ENCODE measurements at places on chromosomes 2 and 18. TPM values are rescaled to one million over a fixed set of nuclear protein-coding genes. Genes with fewer than 3 reads are reported as not detected.

- DNase-seq, result no peak
Measured at GRCh38 chr2:60495041-60495625, 58.3 kb downstream of the BCL11A start.

GRCh38 chr2:101949304-101949703 lies 42.5 kb upstream of the IL1R2 start:
- DNase-seq, result no peak

- no peak for DNase-seq
Measured at GRCh38 chr18:55407774-55408535, 180.0 kb downstream of the TCF4 start.

DNA sequence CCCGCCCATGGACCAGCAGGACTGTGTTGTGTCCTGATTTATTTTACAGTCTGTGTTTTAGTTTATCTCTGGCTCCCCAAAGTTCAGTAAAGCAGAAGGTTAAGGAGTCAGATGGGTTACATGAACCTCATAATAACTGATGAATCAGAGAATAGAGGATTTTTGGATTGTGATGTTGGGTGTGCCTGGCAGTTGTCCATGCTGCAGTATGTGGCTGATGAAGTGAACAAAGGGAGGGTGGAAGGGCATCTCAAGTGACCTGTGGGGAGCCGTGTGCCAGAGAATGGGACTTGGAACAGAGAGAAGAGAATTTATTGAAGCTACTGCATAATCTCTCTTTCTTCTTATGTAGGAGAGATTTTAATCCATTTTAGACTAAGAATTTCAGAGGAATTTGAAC lies 145.5 kb downstream of the MAP4K4 start:
- no peak for DNase-seq

Gene SLC4A1AP
- total RNA-seq, result 26.4 TPM
